ENCODE measurements at places on chromosomes 11 and 22.
A peak's percentile ranks its signal among the peaks of the same experiment; 100 is the strongest.

DNA sequence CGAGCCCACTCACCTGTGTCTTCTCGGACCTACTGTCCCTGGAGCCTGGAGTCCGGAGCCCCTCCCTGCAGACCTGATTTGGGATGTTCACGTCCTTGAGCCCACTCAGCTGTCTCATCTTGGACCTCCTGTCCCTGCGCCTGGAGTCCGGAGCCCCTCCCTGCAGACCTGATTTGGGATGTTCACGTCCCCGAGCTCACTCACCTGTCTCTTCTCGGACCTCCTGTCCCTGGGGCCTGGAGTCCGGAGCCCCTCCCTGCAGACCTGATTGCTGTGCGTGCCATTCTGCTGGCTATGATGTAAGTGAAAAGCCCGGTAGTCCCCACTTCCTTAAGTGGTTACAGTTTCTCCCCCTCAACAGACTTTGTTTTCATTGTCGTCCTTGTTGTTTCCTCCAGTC lies 867.1 kb downstream of the BRD1 start:
- no peak for ATAC-seq

- ATAC-seq, result no peak
Measured at GRCh38 chr22:29951791-29952413, 68.9 kb downstream of the MTMR3 start.

DNA sequence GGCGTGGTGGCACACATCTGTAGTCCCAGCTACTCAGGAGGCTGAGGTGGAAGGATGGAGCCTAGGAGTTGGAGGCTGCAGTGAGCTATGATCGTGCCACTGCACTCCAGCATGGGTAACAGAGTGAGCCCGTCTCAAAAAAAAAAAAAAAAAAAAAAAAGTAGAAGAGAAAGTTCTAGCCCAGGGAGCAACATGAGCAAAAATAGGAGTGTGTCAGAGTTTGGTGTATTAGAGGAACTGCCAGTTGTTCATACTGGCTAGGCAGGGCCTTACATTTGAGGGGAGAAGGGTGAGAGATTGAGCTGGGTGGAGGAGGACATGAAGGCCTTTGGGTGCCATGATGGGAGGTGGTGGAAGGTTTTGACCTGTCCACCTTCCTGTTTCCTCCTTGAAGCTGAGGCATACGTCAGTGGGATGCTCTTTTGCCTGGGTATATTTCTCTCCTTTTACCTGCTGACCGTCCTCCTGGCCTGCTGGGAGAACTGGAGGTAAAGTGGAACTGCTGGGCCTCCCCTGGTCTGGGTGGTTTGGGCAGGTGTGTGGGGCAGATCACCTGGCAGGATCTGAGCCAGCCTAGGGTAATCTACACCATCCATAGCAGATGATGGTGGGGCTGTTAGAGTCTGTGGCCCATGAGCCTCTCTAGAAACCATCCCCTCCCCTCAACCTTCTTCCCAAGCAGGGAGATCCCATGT lies 7.3 kb downstream of the SIDT2 start:
- no peak for ATAC-seq

DNA sequence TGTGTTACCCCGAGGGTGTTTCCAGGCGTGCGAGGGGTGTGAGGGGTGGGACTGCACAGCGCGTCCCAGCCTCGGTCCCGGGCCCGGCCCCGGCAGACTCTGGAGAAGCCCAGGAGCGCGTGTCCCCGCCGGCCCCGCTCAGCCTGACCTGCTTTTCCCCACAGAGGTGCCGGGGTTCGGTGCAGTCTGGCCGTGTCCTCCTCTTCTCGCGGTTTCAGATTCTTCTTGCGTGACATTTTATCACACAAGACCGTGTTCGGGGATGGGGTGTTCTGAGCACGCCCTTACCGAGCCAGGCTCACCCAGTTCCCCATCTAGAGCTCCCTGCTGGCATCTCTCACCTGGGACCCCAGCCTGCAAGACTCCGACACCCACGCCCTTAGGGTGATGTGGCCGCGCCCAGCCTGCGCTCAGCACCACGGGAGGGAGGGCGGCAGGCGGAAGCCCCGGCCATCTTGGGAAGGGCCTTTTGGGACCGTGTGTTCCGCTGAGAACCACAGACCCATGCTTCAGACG lies 775.6 kb downstream of the BRD1 start:
- peak; percentile 52 for ATAC-seq

DNA sequence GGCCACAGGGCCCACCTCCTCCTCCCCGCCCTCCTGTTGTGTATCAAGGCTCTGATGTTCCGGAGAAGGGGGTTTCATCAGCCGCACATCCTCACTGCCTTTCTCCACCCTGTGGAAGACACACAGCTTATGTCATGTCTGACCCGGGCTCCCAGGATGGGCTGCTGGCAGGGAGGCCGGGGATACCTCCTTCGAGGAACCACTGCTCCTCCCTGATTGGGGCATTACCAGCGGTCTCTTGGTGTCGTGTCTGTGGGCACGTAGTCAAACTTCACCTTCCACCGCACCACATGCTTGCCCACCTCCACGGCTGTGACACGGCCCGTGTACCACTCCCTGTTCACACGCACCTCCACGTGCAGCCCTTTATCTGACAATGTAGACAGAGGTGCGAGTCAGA lies 35.9 kb downstream of the MORC2 start:
- ATAC-seq, result no peak

DNA sequence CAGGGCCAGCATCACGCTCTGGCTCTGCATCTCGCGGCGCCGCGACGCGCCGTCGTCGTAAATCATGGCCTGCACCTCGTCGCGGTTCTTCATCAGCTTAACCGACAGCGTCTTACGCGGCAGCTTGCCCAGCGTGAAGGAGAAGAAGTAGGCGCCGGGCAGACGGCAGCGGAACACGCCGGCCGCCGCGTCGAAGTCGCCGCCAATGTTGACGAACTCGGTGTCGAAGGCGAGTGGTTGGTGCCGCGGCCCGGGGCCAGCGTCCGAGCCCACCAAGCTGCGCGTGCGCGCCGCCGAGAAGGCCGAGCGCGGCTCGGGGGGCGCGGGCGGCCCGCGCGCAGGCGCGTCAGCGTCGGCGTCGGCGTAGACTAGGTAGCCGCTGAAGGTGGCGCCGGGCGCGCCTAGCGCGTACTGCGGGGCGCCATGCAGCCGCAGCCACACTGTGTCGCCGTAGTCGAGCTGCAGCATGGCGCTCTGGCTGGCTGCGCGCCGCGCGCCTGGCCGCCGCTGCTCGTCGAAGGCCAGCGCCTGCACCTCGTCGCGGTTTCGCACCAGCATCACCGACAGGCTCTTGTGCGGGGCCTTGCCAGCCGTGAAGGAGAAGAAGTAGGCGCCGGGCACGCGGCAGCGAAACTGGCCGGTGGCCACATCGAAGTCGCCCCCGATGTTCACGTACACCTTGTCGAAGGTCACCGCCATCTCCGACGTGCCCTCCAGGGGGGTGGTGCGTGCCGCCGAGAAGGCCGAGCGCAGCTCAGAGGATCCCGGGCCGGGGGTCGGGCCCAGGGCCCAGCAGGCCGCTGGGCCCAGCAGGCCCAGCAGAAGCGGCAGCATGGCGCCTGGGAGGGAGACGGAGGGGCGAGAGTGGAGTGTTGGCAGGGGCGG lies 3.7 kb downstream of the FAM180B start:
- ATAC-seq, result no peak

DNA sequence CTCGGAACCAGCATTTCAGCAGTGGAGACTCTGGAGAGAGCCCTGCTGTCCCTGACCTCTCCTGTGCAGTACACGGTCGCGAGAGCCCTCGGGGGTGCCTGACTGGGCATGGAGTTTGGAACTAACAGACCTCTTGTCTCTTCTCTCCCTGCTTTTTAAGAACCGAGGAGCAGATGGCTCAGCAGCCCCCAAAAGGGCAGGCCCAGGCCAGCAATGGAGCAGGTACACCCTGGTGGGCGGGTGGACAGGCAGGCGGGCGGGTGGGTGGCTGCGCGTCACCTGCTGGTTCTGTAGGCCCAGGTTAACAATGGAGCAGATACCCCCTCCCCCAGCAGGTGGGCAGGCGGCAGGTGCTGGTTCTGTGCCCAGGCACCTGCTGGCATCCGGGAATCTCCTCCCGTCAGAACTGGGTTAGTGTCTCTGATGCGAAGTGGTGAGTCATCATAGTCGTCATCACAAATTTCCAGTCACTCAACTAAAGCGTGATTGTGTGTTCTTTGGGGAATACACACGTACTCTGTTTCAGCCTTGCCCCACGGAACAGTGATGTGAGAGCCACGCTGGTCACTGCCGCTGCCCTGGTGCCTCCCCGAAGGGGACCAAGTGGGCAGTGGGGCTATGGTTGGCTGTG lies 41.1 kb downstream of the GRAMD4 start:
- ATAC-seq, result peak; percentile 66

- no peak for ATAC-seq
Measured at GRCh38 chr11:74321487-74322188, 10.2 kb upstream of the P4HA3 start.

DNA sequence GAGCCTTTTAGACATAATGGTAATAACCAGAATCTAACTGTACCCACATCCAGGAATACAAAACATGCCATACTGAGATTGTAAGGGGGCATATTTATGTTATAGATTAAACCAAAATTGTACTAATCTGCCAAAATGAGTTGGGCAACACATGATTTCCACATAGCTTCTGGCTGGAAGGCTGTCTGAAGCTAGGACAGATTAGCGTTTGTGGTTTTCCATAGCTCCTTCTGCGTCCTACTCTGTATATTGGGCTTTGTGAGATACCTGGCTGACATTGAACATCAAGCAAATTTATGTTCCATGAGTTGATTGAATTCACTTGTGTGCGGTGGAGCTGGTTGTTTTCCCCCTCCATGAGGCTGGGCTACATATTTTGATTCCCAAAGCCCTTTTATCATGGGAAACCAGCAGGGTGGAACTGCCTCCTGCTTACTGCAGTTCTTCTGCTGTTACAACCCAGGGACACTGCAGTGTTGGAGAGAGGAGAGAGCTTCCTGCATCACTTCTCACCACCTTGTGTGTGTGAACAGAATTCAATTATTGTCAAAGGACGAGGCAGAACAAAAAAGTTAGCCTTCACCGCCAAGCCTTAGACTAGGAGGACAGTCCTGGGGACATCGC lies 114.9 kb downstream of the C11orf91 start:
- ATAC-seq, result no peak

GRCh38 chr22:36442506-36443197 lies 38.8 kb downstream of the TXN2 start:
- ATAC-seq, result peak; percentile 92

DNA sequence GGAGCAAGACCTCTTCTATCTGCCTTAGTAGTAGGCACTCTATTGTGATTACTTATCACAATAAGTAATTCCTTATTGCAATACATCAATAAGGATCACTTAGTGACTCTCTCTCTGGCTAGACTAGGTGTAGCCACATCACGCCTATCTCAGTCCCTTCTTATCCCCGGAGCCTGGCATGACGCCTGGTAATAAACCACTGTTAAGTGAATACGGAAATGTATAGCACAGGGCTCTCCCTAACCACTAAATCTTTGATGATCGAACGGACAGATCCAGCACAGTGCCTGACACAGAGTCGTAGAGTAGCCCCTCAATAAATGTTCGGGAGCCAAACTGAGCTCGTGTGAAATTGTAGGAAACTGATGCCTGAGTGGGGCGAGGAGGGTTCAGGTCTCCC lies 143.3 kb downstream of the FBXO7 start:
- ATAC-seq, result no peak

DNA sequence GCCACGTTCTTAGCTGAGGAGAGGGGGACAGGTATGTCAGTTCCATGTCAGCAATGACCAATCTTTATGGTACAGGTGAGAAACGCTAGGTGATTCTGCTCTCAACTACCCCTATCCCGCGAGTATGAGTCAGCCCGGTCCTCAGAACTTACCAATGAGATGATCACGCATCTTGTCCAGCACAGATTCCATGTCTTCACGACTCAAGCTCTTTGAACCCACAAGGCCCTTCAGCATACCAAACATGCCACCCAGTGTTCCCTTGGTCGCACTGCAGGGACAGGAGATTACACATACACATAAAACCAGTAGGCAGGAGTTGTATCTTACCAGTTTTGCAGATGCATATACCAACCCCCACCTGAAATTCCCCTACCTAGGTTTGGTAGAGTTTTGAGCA lies 2.9 kb downstream of the SRPRA start:
- ATAC-seq, result no peak

DNA sequence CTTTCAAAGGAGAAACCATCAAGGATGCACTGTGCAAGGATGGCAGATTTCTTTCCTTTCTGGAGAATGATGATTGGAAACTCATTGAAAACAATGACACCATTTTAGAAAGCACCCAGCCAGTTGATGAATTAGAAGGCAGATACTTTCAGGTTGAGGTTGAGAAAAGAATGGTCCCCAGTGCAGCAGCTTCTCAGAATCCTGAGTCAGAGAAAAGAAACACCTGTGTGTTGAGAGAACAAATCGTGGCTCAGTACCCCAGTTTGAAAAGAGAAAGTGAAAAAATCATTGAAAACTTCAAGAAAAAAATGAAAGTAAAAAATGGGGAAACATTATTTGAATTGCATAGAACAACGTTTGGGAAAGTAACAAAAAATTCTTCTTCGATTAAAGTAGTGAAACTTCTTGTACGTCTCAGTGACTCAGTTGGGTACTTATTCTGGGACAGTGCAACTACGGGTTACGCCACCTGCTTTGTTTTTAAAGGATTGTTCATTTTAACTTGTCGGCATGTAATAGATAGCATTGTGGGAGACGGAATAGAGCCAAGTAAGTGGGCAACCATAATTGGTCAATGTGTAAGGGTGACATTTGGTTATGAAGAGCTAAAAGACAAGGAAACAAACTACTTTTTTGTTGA lies 9.8 kb downstream of the FAM111A start:
- no peak for ATAC-seq

GRCh38 chr22:39631381-39632286 lies 61.1 kb downstream of the CACNA1I start:
- no peak for ATAC-seq

DNA sequence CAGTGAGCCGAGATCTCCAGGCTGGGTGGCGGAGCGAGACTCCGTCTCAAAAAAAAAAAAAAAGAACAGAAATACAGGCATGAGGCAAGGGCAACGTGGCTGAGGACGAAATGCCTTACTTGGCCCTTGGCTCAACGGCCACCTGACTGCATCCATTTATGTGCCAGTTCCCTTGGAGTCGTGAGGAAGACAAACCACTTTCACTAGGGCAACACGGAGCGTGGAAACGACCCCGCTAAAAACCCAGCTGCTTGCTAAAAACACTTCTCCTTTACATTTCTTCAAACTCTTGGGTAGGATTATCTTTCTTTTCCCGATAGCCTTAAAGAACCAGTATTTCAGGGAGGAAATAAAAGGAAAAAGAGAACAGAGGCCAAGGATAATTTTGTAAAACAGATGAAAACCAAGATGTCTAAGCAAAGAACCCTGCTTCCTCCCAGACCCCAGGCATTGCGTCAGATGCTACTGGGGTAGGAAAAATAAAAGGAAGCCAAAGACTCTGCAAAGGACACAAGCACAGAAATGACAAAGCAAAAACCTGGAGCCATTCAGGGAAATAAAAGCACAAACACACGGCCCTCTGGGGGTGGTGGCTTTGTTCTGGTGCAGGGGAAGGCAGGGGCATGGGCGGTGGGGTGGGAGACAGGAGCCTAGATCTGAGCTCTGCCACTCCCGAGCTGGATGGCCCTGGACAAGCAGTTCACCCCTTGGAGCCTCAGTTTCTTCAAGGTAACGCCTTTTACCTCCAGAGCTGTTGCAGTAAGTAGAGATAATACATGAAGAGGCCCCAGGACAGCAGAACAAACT lies 37.0 kb downstream of the PC start:
- no peak for ATAC-seq

DNA sequence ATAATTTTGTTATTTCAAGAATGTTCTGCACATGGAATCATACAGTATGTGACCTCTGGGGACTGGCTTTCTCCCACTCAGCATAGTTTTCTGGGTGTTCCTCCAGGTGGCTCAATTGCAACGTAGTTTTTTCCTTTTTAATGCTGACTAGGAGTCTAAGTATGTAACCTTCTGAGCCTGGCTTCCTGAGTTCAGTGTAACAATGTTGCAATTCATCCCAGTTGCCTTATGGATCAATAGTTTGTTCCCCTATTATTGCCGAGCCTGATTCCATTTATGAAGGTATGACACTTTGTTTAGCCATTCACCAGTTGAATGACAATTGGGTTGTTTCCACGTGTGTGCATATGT lies 128.3 kb downstream of the CRYBB2 start:
- ATAC-seq, result no peak

Measured in esophagus mucosa (tissue), 1 donor.